Large intestine (tissue), 12 donors: ENCODE measurements at places on chromosomes 6 and 20. TPM values are rescaled to one million over a fixed set of nuclear protein-coding genes. Genes with fewer than 3 reads are reported as not detected.

GRCh38 chr6:134251320-134251719 lies 66.6 kb downstream of the SGK1 start:
- DNase-seq = no peak

The TULP4 gene
- polyA plus RNA-seq = 25.8 TPM

The HLA-DPB1 gene
- polyA plus RNA-seq = 75.0 TPM

DNA sequence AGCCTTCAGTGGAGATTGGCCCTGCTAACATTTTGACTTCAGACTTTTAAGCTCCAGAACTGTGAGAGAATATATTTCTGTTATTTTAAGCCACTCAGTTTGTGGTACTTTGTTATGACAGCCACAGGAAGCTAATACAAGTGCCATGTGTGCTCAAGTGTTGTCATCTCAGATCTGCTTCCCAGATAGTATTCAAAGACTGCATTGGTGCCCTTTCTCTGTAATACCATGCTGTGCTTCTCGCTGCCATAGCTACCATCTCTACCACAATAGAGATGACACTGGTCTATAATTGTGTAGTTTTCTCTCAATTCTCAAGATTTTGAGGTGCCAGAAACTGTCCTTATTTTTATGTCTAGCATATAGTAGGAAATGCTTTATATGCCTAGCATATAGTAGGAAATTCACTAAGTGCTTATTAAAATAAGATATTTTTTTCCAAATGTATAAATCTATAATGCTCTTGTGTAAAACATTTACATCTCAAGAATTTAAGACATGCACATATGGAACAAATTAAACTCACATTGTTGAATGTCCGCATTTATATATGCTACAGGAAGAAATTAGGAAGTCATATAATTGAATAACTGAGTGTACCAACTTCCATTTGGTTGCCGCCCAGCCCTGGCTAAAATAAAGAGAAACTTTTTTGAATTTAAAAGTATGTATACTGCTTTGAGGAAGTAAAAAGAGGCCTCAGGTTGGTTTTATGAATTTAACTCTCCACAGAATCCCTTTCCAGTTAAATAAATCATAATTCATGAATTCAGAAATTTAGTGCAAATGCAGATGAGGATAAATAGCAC lies 77.6 kb downstream of the TPBG start:
- DNase-seq = no peak

DNA sequence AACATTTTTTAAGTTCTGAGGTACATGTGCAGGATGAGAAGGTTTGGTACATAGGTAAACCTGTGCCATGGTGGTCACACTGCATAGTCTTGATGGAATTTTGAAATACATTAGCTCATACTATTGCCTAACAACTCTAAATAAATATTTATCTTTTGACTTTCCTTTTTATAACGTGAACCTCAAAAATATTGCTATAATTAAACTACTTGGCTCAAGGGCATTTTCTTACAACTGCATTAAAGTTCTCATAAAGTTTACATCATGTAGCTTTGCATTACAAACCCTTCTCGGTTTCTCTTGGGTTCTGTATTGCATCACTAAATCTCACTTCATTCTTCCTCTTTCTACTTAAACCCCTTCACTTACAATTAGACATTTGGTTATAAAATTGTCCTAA lies 636.0 kb upstream of the PTCHD4 start:
- DNase-seq = no peak

DNA sequence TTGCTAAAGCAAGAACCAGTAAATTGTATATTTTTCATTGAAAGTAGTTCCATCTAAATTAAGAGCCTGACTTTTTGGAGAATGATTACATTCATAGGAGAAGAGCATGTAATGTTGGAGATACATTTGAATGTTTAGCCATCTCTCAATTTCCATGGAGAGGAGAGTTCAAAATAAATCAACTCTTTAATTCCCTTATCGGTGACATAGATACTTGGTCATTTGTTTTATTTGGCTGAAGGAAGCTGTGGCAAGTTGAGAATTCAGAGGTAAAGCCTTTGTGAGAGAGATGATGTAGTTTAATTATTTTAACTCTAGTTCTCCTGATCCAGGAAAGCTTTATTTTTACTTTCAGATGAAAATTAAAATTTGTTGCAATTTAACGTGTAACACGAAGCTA lies 22.3 kb downstream of the QKI start:
- DNase-seq = no peak

GRCh38 chr20:33710681-33711445 lies 9.2 kb downstream of the PXMP4 start:
- no peak for DNase-seq

DNA sequence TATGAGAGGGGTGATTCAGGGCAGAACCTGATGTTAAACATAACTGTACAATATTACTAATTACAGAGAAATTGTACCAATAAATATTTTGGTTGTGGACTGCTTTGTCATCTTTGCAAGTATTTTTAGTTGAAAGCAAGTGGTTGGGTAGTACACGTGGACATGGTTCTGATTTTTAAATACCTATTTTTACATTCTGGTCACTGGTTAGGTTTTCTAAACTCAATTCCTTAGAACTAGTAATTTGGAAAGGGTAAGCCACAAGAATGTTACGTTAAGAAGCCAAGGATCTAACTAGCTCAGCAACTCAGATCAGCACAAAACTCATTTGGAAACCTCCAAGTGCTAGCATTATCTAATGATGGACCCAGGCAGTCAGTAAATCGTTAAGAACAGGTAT lies 2.7 kb downstream of the EPB41L2 start:
- no peak for DNase-seq

- peak; percentile 80 for DNase-seq
These were observed 23.6 kb upstream of the TMEM181 start for GRCh38 chr6:158536084-158536890.

- DNase-seq = no peak
These were observed 8.6 kb downstream of the BPIFB3 start for GRCh38 chr20:33062105-33062824.

- DNase-seq = no peak
These were observed 10.8 kb upstream of the NHSL1 start for GRCh38 chr6:138510093-138510492.

DNA sequence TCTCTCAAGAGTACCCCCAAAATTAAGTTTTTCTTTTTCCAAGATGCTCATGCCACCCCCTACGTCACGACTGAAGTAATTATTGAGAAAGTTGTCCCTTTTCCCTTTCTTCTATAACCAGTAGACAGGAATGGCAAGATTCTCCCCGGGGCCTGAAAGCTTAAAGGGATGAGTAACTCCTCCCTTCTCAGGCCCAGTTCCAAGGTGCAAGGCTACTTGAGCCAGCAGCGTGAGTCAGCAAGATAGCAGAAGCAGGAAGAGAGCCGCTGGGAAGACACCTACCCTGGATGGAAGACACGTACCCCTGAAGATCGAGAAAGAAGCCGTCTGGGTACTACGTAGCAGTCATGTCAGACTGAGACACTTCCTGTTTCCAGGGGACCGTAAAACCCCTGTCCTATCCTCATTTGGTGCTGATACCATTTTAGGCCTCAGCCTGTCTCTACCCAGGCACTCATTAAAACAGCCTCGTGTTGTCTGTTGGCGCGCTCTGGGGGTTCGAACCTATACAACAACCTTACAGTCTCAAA lies 241.0 kb downstream of the ADGRG6 start:
- DNase-seq = peak; percentile 14

GRCh38 chr6:27687154-27688013 lies 214.5 kb upstream of the ZNF184 start:
- DNase-seq = peak; percentile 72

The DEFB113 gene
- polyA plus RNA-seq = not detected

The TRIM40 gene
- polyA plus RNA-seq = 6.6 TPM

The RSPH9 gene
- 1.1 TPM for polyA plus RNA-seq

- peak; percentile 52 for DNase-seq
These were observed 11.3 kb upstream of the TFAP2A start for GRCh38 chr6:10425975-10426780.

DNA sequence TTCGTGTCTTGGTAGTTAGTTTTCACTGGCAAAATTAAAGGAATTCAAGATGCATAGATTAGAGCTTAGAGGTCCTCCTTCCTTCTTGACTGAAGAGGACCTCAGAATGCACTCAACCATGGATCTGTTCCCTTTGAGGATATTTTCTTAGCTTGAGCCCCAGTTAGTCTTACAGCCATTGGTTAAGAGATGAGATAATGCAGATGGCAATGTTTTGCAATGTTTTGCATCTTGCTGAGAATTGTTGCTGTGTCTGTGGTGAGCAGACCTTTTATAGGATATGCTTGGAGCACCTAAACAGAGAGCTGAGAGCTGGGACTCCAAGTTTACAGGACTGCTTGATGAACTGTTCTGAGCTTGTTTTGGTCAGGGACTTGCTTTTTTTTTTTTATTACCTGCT lies 107.5 kb downstream of the TMEM170B start:
- DNase-seq = no peak

- no peak for DNase-seq
These were observed 159.5 kb downstream of the DLL1 start for GRCh38 chr6:170131351-170131750.

DNA sequence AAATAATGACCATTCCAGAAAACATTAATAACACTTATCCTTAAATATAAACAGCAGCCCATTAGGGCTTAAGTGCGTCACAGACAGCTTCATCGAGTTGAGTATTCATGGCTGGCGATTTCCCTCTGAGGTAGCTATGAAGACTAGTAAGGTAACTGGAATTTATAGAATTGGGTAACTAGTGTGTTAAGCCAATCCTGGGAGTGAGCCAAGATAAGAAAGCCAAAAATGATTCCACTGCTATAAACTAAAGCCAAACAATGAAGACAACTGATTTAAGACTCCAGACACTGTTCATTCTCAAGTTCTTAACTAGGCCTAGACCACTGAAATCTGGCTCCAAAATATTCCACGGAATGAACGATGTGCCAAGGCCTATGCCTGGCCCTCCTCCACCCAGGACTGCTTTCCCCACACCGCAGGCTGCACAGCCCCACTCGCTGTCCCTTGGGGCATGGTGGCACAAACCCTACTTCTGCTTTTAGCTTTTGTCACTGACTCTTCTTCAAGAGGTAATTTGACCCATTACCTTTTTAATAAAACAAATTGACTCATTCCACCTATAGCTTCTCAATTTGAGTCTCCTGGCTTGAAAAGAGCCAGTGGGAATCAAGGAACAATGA lies 66.0 kb downstream of the BLOC1S5 start:
- DNase-seq = no peak

- DNase-seq = no peak
These were observed 188.2 kb downstream of the WDR27 start for GRCh38 chr6:169513478-169514193.

The MAK gene
- polyA plus RNA-seq = 0.36 TPM

DNA sequence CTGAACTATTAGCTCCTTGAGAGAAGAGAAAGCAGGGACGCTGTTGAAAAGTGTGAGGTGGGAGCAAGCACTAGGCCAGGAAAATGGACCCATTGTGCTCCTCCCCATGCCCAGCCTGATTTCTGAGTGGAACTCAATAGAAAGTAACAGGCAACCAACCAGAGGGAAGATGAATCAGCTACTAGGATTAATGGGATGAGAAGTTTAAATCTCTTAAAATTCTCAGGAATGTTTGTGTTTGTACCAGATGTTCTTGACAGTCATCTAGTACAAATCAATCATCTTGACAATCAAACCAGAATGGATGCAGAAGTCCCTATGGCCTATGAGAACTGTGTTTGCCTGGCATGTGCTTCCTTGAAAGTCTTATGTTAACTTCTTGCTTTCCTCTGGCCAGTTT lies 48.9 kb downstream of the HDDC2 start:
- no peak for DNase-seq

GRCh38 chr6:150800674-150801314 lies 64.7 kb upstream of the MTHFD1L start:
- DNase-seq = no peak

GRCh38 chr6:101803136-101803535 lies 409.6 kb downstream of the GRIK2 start:
- no peak for DNase-seq

GRCh38 chr6:67345946-67346345 lies 1289.1 kb upstream of the ADGRB3 start:
- DNase-seq = no peak

The ZSCAN16 gene
- 10.0 TPM for polyA plus RNA-seq

GRCh38 chr6:142732790-142733189 lies 212.2 kb downstream of the HIVEP2 start:
- DNase-seq = no peak

- DNase-seq = no peak
These were observed 2.2 kb downstream of the C20orf204 start for GRCh38 chr20:64038224-64038564.

The SYTL3 gene
- polyA plus RNA-seq = 2.5 TPM

DNA sequence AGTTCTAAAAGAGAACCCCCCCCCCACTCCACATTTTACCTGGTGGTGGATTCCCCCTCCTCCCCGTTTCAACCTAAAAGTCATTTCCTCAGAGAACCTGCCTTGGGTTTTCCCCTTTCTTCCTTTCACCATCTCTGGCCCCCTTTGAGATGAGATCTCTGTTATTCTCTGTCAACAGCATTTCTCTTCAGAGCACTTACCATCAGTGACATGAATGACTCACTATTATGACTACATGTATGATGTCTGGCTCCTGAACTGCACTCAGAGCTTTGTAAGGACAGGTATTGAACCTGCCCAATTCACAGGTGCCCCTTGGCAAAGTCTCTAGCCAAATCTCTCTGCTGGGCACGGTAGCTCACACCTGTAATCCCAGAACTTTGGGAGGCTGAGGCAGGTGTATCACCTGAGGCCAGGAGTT lies 61.4 kb upstream of the JARID2 start:
- no peak for DNase-seq

DNA sequence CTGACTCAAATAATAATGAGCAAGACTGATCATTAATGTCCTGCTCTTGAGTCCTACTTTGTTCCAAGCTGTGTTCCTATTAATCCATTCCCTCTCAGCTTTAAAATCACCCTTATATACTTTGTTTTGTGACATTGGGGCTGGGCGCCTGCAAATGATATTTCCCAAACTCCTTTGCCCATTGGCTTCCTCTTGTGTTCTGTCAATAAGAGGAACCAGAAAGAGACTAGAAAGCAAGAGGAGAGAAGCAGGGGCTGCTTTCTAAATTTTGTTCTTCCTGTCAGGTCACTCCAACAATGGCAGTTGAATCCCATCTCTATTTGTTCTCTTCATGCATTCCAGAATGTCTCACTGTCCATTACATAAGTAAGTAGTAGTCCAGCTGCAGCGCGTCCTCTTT lies 21.6 kb upstream of the TRIM27 start:
- no peak for DNase-seq

- DNase-seq = no peak
These were observed 158.8 kb downstream of the KIF6 start for GRCh38 chr6:39566456-39566855.

GRCh38 chr6:143457563-143458359 lies 7.2 kb downstream of the PEX3 start:
- DNase-seq = peak; percentile 27

The PNPLA1 gene
- 3.3 TPM for polyA plus RNA-seq

- DNase-seq = no peak
These were observed 52.6 kb downstream of the SMLR1 start for GRCh38 chr6:130879826-130880225.

- DNase-seq = no peak
These were observed 8.2 kb upstream of the CD93 start for GRCh38 chr20:23094213-23094896.

- DNase-seq = no peak
These were observed 1.3 kb downstream of the OXT start for GRCh38 chr20:3072530-3073250.

DNA sequence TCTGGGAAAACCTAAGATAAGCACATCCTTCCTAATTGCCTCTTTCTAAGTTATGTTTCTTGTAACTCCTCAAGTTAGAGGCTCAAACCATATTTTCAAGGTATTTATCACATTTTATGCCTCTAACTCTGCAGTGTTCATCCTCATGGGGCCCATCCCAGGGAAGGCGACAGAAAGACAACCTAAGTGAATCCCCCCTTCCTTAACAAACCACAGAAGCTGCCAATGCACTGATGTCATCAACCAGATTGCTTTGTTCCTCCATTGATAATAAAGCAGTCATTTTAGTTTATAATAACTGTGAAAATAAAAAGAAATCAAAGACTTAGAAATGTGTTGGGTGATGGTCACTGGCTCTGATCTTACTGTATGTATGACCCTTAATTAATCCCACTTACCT lies 119.5 kb upstream of the TCF21 start:
- no peak for DNase-seq
